Central memory CD4-positive, alpha-beta T cell (primary cell): ENCODE measurements at places on chromosomes 11 and 22.

GRCh38 chr11:14577835-14578529 lies 57.8 kb upstream of the PSMA1 start:
- DNase-seq = peak; percentile 25

- DNase-seq = no peak
Measured at GRCh38 chr11:127552446-127552845, 551.9 kb upstream of the KIRREL3 start.

DNA sequence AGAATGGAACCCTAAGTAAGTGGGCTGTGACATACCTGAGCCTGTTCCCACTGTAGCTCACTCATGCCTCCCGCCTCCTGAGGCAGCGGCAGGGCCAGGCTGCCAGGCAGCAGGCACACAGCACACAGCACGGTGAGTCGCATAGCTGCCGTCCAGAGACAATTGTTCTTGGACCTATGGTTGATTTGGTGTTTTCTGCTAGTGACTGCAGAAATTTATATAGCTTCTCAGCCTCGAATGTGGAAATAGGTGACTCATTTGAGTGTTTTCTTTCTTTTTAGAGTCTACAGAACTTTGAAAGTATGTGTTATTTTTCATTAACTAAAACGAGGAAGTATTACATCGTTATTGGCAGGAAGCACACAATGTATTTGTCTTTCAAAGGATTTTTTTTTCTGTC lies at the start of gene MMP7:
MMP7 (minus strand) TSS at position 190 of the 400 bp plus-strand sequence; CDS start at position 143, 47 bp downstream.
- DNase-seq = no peak

DNA sequence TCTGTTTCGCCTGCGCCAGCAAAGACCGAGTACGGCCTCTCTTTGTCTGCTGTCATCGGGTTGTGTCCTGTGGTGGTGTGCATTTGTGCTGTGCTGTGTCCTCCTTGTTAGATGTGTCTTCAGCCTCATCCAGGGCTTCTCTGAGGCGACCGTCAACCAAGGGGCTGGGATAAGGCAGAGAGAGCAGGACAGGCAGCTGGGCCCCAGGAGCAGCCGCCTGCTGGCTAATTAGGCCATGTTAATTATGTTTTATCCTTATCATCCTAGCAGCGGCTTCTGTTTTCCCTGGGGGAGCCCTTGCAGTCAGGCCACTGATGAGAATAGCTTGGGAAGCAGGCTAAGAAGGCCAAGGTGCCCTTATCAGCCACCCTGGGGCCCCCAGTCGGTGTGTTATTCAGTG lies 40.7 kb upstream of the TTC12 start:
- DNase-seq = no peak

- no peak for DNase-seq
Measured at GRCh38 chr22:23709107-23709506, 18.3 kb downstream of the RGL4 start.

DNA sequence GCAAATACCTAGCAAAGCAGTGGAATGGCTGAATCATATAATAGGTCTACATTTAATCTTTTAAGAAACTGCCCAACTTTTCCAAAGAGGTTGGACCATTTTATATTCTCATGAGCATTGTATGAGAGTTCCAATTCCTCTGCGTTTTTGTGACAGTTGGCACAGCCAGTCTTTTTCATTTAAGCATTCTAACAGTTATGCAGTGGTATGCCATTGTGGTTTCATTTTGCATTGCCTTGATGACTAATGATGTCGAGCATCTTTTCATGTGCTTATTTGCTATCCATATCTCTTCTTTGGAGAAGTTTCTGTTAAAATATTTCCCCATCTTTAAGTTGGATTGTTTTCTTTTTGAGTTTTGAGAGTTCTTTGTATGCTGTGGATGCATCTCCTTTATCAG lies 38.7 kb downstream of the EIF3F start:
- no peak for DNase-seq

- DNase-seq = no peak
Measured at GRCh38 chr11:71215425-71215965, 36.9 kb downstream of the SHANK2 start.

DNA sequence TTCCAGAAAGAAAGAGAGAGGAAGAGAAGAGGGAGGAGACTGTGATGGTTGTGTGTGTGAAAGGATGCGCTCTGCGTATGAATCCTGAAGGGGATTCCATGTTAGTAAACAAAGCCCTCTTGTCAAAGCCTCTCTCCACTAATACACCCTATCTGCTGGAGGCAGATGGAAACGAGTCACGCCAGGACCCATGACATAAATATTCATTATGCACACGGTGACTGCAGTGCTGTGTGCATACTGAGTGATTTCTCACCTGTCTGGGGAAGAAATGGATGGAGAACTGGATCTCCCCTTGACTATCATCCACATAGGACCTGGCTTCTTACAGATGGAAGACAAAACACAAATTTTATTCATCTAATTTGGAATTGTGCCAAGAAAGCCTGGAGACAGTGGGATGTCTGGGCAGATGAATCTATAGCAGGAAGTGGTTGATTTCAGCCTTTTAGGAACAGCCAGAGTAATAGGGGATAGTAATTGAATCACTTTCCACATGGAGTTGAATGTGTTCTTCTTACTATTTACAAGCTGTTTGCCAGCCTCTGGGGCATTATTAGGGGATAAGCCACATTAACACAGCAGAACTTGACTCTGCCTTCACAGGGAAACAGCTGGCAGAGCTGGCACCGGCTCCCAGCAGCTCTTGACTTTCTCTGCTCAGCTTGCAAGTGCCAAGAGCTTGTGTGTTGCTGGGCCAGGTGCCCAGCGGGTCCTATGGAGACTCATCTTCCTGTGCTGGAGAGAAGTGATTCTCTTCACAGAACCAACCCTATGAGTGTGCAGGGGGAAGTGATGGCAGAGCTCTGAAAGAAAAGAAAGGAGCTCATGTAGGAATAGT lies 9.0 kb downstream of the MTNR1B start:
- DNase-seq = no peak

- DNase-seq = no peak
Measured at GRCh38 chr11:9512370-9513019, 51.7 kb downstream of the ZNF143 start.

GRCh38 chr22:36144886-36145541 lies 15.5 kb downstream of the APOL3 start:
- peak; percentile 16 for DNase-seq

DNA sequence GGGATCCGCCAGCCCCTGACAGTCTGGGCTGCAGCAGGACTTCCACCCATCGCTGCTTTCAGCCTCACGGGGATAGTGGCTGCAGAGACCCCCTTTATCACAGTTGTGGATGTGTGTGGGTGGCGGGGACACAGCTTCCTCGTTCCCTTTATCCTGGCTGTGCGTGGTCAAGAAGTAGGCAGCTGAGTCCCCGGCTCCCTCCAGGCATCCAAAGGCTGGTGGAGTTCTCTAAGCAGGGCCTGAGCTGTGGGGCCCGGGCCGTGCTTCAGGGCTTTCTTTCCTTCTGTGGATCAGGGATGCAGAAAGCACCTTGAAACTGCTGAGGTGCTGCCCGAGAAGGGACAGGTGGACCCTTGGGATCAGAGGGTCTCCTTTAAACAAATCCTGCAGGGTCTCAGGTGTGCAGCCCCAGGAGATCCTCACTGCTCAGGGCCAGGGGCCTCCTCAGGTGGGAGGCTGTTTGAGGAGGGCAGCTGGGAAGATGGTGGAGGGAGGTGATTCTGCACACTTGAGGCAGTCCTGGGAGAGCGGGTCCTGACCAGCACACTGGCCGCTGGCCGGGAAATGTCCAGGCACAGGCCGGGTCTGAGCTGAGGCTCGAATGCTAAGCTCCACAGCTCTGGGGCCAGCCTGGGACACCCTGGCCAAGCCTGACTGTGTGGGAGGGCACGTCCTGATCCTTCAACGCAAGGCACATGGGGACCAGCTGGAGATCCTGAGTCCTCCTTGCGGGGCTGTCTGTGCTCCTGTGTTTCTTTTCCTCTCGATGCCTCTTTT lies 1024.3 kb downstream of the BRD1 start:
- no peak for DNase-seq
